ENCODE measurements at places on chromosomes 3 and 15.

DNA sequence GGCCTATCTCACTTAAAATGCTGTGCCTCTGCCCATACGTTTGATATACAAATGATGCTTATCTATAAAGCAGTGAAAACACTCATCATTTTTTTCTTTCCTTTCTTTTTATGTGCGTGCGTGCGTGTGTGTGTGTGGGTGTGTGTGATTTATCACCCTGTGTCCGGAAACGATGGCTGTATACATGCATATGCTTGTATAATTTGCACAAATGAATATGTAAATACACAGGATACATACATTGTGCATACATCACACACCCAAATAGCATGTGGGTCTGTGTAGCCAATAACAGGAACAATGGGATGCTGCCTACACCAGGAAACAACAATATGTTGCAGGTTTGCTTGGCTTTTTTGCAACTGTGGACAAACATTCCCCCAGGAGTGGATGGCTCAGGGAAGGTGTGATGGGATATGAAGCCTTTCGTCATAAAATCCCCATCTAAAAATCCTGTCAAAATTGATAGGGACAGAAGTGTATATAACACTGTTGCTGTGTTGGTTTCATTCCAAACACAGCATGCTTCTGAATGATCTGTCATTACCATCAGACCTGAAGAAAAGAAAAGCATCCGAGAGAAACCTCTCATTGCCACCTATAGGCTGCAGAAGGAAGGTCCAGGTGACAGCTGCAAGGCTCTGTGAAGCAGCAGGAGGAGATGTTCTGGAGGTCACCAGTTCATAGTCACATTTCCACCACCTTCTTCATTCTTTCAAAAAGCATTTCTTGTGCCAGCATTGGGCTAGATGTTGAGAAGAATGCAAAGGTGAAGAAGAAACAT lies 503.9 kb upstream of the NR2F2 start:
- no peak for DNase-seq

DNA sequence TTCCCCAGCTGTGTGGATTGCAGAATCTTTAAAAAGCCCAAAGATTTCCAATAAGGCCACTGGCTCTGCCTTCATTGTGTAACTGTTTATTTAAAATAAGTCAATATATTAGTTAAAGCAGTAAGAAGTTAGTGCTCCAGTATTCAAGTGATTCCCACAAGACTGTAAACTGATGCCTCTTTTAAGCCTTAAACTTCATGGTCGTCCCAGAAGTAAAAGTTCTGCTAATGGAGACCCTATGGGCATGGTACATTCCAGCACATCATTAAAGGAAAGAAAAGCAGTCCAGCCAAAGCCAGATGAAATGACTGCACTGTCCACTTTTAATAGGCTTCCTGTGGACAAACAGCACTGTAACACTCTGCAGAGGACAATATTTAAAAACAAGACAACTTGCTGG lies 512.6 kb downstream of the MECOM start:
- no peak for DNase-seq

DNA sequence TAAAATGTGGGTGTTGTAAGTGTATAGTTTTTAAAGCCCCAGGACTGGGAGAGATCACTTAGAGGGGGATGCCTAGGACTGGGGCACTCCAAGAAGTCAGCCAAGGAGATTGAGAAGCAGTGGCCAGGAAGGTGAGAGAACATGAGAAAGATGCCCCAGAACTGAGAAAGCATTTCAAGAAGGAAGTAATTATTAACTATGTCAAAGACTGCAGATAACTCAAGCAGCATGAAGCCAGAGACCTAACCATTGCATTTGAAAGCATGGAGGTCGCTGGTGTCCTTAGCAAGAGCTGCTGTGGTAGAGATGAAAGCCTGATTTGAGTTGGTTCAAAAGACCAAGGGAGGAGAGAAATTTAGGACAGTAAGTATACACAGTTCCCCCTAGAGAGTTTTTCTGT lies 30.6 kb upstream of the SLC2A2 start:
- DNase-seq, result no peak

DNA sequence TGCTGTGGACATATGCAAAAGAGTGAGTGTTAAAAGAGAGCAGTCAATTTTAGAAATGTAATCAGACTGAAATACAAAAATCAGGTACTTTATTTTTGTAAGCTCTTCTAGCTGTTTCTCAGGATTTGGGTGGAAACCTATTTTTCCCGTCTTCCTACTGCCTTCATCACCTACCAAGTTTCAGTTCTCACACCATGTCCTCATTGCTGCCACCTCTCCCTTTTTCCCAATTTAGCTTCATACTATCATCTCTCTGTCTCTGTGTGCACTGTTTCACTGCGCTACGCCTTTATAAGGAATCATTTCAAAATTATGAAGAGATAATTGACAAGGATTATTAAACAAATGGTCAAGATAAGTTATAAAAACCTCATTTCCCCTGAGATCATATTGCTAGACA lies 7.7 kb downstream of the SRP14 start:
- no peak for DNase-seq

GRCh38 chr3:119562307-119562961 lies 3.0 kb upstream of the CD80 start:
- peak; percentile 24 for DNase-seq

GRCh38 chr3:77449459-77450350 lies 409.8 kb downstream of the ROBO2 start:
- no peak for DNase-seq

- DNase-seq, result no peak
Observed at GRCh38 chr15:67076147-67076843, 10.9 kb downstream of the SMAD3 start.

DNA sequence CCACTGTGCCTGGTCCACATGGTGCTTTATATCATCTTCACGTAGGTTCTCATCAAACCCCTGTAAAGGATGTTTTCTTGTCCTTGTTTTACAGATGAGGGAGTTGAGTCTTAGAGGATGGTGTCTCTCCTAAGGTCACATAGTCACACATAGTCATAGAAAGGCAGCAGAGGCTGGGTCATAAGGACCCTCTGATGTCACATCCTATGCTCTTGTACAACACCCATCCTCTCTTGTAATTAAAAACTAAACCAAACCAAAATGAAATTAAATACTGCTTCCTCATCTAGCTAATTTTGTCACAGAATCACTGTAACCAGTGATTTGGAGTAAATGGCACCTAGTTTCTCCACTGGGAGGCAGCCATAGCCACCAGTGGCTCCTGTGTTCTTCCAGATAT lies 21.8 kb upstream of the ATP1B3 start:
- DNase-seq, result no peak

DNA sequence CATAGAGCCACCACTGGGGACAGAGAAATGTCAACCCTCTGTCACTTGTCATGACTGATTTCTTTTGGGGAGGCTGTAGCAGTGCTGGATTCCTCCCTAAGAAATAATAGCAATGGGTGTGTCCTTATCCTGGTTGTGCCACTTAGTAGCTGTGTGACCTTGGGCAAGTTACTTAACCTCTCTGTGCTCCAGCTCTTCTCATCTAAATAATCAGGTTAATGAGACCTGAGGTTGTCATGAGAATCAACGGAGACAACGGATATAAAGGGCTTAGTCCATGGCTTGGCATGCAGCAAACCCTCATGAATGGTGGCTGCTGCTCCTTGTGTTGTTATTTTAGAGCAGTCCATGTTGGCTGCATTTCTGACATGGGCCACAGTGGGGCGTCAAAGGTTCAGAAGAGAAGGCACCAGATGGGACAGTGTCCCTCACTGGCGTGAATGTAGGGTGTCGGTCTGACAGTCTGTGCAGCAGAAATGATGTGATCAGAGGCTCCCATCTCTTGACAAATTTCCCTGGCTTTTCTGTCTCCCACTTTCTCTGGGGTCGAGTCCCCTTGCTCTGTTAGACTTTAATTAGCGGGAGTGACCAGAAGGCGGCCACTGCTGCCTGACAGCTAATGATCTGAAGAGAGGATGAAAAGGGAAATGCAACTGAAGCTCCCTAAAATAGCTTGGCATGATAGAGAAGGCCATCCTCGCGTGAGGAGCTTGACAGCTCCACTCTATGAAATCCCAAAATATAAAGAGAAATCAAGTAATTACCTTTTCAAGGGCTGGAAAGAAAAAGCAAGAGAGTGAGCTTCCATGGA lies 209.4 kb downstream of the CADPS start:
- DNase-seq, result no peak

DNA sequence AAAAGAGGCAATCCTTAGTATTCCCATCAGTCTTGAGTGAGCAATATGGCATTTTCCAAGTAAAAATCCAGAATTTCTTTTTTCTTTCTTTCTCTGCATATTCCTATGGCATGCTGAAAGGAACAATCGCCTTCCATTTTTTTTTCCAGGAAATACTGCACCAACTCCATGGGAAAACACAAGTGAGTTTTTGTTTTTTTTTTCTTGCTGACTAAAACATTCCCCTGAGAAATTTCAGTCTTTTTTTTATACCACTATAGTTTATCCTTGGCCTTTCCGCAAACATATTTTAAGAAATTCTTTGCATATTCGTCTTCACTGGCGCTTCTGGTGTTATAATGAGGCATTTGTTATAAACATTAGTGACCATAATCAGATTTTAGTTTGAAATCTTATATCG lies 429.6 kb upstream of the MDFIC2 start:
- DNase-seq, result no peak

DNA sequence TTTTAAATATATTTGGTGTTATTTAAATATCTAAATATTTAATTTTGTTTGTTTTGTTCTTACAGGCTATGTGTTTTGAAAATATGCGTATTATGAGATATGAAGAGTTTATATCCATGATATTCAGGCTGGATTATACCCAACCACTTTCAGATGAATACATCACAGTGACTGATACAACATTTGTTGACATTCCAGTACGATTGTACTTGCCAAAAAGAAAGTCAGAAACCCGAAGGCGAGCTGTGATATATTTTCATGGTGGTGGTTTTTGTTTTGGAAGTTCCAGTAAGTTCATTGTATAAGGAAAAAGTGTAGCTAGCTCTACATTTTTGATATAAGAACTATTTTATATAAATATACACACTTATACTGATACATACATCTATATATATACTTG lies 6.9 kb downstream of the AADACL2 start:
- no peak for DNase-seq

DNA sequence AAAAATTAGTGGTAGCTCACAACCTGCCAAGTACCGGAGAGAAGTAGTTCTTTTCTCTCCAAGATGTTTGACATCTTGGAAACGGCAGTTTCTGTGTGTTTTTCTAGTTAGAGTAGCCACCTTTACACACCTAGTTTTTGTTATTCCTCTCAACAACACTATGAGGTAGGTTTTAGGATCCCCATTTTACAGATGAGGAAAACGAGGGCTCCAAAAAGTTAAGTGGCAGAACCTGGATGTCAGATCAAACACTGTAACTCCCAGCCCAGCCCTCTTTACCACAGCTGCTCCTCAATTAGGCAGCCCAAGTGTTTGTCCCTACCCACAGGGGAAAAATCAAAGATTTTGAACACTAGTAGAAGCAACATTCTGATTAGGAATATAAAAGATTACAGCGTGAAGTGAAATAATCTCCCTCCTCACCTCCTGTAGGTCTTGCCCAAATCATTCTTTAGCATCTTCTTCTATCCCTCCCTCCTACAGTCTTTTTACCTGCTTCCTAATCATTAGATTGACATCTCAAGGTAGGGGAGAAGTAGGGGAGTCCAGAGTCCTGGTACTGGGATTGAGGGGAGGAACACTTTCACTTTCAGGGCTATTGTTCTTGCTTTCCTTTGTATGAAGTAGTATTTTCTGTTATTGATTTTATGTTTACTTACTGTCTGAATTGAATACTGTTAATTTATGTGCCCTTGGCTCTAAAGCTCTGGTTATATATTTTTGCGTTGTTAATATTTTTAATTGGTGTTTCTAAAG lies 142.6 kb downstream of the CMSS1 start:
- DNase-seq, result no peak

DNA sequence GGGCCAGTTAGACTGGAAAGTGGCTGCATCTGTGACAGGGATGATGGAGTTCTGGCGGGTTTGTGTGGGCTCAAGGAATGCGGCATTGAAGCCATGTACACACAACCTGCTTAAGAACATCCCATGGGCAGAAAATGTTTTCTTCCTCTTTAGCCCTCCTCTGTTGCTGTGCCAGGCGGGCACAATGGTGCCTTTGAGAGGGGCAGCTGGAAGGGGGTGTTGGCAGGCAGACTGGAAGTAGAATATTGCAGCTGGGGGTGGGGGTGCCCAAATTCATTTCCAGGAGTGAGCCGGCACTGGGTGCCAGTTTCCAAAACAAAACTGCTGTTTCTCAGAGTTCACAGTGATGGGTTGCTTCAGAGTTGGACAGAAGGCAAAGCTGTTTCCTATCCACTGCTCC lies 91.8 kb upstream of the ETV5 start:
- DNase-seq, result no peak

- no peak for DNase-seq
Observed at GRCh38 chr15:29162411-29162810, 107.2 kb downstream of the NSMCE3 start.

GRCh38 chr3:152961323-152961722 lies 126.4 kb downstream of the P2RY1 start:
- no peak for DNase-seq

- no peak for DNase-seq
Observed at GRCh38 chr3:143283432-143284128, 164.0 kb downstream of the CHST2 start.

DNA sequence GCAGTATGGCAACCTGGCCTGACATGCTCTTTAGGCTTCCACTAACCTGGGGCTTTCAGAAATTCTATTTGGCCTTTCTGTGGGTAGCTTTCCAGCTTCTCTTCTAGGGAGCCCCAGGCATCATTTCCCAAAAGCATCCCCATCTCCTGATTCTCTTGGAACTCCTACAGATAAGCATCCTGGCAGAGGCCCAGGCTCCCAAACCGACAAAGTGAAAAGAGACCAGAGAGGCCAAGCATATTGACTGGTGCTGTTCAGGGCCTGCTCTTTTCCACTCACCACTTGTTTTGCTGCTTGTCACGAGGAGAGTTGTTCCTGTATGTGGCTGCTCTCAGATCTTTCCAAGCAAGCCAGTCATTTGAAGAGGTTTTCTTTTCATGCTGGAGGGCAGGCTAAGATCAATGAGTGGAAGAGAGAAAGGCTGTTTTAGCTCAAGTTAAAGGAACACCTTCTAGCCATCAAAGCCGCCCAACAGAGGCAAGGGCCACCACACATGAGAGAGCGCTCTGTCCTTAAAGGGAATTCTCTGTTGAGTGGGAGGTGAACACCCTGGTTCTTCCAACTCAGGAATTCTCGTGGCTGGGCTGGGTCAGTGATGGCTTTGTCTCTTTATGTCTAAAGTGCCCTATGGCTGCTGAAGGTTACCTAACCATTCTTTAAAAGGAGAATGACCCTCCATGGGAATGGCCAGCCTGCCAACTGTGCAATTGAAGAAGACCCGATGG lies 31.1 kb upstream of the NR2E3 start:
- DNase-seq, result no peak

GRCh38 chr3:156554515-156554841 lies 439 bp downstream of the SSR3 start:
- no peak for DNase-seq

DNA sequence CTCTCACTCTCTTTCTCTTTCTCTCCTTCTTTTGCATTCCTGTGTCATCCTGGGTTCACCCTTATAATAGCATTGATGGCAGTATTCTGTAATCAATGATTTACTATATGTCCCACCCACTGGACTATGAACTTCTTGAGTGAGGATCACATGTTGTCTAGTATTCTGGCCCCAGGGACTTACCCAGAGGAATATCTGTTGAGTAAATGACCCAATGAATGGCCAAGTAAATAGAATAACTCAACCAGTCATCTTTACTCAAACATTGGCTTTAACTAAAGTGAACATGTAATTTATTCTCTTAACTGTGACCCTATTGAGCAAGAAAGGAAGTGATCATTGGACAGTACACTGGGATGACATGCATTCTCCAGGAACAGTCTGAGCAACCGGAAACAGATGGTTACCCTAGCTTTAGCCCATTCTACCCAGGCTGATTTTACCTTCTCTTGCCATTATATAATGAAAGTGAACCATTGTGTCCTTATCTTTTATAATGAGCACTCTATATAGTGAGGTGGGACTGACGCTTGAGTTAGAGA lies 94.5 kb upstream of the SOX14 start:
- DNase-seq, result no peak

All from activated effector memory CD4-positive, alpha-beta T cell treated with Interleukin-2 at 50 U/mL for 16 hours (primary cell).